ENCODE measurements at places on chromosomes 4 and X.

DNA sequence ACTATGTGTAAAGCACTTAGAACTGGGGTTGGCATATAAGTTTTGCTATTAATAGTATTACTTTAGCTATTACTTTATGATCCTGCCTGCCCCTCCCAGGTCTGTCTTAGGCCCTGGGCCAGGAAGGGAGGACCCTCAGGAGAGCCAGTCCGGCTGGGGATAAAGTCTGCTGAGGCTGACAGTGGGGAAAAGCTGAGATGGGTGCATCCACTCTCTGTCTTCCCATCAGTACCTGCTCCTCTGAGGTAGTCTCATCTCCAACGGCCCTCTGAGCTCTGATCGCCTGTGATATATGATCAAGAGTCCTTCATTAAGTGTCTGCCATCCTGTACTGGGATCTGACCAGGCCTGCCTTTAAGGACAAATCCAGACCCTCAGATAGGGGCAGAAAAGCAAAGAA is 156.5 kb upstream of the PJA1 start:
- no peak for DNase-seq

DNA sequence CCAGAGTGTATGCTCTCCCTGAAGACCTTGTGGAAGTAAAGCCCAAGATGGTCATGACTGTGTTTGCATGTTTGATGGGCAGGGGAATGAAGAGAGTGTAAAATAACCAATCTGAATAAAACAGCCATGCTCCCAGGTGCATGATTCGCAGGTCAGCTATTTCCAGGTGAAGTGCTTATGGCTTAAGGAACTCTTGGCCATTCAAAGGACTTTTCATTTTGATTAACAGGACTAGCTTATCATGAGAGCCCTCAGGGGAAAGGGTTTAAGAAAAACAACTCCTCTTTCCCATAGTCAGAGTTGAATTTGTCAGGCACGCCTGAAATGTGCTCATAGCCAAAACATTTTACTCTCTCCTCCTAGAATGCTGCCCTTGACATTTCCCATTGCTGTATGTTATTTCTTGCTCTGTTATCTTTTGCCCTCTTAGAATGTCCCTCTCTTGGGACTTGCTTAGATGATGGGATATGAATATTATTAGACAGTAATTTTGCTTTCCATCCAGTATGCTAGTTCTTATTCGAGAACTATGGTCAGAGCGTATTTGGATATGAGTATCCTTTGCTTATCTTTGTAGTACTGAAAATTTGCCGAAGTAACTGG is 88.6 kb downstream of the PLS3 start:
- DNase-seq: no peak

DNA sequence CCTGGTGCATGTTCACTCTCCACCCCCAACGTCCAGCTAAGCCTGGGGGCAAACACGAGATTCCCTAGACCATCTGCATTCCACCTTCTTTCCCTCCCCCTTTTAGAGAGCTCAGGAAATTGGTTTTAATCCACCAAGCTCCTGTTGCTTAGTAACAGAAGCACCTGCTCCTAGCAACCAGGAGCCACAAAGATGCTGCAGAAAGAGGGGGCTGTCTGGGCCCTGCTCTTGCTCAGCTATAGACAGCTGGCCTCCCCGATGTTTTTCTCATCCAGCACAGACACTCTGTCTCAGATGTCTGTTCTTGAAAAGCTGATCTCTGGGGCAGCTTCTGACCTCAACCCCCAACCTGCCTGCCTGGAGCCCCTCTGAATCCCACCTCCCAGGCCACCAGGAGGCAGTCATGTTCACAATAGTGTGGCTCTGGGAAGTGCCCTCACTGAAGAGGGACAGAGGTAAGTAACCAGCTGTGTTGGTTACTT is 71.5 kb downstream of the SLC16A2 start:
- DNase-seq: no peak

- DNase-seq: no peak
These were observed 4.3 kb downstream of the PSAPL1 start for GRCh38 chr4:7430368-7430964.

- no peak for DNase-seq
These were observed 16.9 kb downstream of the FNIP2 start for GRCh38 chr4:158785718-158786117.
